Inflammatory macrophage (primary cell): ENCODE measurements at places on chromosomes 1 and 21.

DNA sequence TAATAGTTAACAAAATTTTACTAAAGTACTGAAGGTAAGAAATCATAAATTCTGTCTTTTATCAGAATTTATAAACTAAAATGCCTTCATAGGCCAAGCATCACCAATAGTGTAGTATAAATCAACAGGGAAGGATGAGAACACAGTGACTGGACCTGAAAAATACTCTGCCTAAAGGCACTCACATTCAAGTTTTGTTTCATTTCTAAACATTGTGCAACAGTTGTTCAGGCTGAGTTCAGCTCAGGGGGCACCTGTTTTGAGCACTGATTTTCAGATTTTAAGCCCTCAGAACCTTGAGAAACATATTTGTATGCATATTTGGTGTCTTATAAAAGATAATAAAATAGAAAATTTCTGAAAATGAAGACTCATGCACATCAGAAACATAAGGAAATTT is 12.4 kb downstream of the ACBD6 start:
- DNase-seq: no peak

DNA sequence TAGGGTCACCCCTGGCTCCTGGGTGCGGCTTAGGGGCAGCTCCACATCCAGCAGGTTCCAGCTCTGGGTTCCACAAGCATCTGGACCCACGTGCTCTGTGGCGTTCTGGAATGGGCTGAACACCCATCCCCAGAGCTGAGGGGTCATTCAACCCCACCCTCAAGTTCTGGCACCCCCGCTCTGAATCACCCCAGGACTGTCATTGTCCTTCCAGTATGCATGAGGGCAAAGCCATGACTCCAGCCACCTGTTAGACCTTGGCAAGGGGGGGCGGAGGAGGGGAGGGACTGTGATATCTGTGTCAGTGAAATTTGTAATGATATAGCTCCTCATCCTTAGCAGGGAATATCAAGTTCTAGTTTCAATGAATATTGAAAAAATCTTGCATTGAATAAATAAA is 12.3 kb downstream of the INSRR start:
- no peak for DNase-seq

DNA sequence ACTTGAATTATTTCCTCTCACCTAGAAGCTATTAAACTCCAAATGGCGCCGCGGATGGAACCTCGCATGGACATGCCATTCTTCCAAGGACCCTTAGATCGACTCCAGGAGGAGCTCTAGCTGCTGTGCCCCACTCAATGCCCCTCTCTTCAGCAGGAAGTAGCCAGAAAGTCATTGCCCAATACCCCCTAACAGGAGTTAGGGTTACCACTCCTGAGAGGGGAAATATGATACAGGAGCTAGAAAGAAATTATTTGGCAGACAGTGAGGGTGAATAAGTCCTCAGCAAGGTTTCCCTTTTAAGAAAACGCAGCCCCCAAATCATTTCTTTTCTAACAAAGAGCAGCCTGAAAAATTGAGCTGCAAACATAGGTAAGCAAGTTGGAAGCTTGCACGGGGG is 28.6 kb downstream of the TFB2M start:
- no peak for DNase-seq

DNA sequence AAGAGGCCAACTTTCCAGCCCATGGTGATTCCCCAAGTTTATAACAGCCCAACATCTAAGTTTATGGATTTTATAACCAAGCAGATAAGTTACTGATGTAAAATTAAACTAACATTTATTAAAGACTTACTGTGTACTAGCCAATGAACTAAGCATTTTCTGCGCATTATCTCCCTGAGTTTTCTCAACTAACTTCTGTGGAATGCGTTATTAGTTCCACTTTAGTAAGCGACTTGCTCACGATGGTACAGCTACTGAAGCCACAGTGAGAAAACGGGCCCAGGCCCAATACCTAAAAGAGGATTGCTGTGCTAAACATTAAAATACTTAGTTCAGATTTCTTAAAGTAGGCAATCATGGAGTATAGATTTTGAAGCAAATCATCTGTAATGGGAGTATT is 61.0 kb downstream of the ZBTB18 start:
- no peak for DNase-seq

GRCh38 chr21:38272215-38272614 is 15.4 kb downstream of the KCNJ15 start:
- no peak for DNase-seq

DNA sequence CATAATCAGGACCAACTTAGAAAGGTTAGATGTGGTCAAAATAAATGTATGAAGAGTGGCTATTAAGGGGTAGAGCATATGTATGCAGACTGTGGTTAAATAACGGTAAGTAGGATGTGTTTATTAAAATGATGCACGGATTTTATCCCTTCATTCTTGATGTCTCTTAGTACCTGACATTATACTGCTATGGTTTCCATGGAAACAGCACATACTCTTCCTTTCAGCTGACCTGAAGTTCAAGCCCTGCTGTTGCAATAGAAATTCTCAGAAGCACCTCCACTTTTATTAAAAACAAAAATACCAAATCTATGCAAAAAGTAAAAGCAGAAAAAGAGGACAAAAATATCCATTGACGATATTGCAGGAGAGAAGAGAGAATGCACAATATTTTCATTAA is 381.4 kb downstream of the RWDD3 start:
- no peak for DNase-seq

DNA sequence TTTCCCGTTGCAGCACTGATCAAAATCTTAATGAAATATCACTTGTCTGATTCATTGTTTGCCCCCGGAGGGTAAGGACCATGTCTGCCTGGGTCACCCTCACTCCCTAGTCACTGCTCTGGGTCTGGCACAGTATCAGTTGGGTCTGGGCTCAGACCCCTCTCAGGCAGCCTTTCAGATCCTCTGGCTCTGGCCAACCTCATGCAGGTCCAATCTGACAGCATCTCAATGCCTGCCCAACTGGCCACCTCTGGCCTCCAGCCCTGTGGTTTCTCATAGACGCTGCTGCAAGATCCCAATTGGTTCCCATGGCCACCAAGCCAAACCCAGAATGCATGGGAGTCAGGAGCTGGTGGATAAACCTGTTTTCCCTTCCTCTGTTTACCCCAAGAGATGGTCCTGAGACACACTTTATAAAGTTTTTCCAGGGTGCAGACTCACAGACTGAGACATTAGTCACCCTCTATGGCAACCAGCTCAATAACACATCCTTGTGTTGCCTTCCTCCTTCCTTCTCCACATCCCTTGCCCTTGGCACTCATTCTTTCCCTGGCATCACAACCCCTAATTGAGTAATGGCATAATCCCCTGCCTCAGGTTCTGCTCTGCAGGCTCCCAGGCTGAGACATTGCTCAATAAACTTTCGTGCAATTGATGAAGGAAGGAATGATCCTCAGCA is 199.2 kb downstream of the GRIK3 start:
- no peak for DNase-seq

DNA sequence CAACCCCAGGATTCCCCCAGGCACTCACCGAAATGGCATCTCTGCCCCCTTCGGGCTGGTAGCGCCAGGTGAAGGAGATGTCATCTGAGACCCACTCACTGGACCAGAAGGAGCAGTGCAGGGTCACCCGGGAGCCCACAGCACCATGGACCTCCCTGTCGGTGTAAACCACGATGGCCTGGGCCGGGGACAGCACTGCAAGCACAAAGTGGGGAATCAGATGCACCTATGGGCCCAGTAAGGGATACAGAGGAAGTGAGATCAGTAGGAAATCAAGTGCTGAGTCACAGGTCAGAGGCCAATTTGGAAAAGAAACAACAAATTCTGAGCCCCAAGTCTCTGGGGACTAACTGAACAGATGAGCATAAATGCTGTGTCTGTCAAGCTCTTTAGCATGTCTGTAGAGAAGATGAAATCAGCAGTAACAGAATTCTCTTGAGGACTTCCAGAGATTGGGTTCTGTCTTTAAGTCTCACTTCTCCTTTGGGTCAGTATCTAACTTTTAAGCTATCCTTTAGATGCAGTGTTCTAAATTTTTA is 2.5 kb downstream of the MPZ start:
- DNase-seq: peak; percentile 40

- no peak for DNase-seq
Measured at GRCh38 chr1:215376544-215377264, 190.4 kb upstream of the KCTD3 start.

DNA sequence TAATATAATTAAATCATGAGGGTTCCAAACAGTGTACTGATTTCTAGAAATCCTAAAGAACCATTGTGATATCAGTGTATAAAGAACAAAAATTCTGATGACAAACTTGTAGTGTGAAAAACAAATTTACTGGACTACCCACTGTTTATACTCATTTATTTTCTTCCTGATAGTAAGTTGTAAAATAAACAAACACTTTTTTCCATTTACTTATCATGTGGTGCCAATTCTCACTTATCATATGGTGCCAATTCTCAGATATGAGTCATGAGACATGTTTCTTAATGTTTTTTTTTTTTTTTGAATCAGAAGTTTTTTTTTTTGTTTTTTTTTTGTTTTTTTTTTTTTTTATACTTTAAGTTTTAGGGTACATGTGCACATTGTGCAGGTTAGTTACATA is 137.7 kb downstream of the LEPR start:
- DNase-seq: no peak

DNA sequence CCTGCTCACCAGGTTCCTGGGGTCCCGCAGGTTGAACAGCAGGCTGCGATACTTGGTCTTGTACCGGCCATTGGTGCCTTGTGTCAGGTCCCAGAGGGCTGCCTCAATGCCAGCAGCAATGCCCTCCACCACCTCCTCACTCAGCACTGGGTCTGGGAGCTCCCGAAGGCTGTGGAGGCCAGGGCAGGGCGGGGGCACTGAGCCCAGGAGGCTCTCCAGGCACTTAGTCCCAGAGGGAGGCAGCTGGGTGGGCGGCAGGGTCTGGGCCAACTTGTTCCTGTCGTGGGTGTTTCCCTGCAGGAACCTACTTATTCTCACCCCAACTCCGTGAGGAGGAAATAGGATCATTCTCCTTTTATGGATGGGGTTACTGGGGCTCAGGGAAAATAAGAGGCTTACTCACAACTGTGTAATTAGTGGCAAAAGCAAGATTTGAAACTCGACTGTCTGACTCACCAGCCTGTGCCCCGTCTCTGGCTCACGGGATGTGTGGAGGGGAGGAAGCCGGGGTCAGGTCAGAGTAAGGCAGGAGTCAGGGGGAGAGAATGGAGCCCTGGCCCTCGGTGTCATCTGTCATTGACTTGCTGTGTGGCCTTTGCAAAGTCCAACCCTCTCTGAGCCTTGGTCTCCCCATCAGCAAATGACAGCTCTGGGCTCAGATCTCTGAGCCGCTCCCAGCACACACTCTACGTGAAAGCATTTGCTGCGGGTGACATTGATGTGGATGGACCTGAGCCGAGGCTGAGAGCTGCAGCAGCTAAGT is 17.2 kb downstream of the SPOCD1 start:
- DNase-seq: peak; percentile 94

GRCh38 chr1:84719543-84720217 is 29.4 kb upstream of the SSX2IP start:
- DNase-seq: no peak

DNA sequence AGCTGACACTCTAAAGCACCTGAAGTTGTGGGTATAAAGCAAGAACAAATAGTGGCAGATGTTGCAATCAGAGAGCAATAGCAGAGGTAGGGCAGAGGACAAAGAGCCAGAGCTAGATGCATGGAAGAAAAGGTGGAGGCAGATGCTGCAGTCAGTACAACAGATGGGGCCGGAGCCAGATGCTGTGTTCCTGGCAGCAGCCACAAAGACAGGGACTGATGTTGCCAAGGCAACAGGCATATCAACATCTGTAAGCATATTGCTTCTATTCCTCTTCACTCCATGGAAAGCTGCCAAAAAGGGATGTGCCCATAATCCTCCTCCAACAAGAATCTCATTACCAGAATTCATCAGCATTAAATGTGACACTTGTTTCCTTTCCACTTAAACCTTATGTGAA is 108.0 kb downstream of the TNNI3K start:
- DNase-seq: no peak

GRCh38 chr1:232662910-232663309 is 33.0 kb upstream of the SIPA1L2 start:
- DNase-seq: no peak

- no peak for DNase-seq
Measured at GRCh38 chr1:206873603-206874188, 8.3 kb downstream of the IL20 start.

DNA sequence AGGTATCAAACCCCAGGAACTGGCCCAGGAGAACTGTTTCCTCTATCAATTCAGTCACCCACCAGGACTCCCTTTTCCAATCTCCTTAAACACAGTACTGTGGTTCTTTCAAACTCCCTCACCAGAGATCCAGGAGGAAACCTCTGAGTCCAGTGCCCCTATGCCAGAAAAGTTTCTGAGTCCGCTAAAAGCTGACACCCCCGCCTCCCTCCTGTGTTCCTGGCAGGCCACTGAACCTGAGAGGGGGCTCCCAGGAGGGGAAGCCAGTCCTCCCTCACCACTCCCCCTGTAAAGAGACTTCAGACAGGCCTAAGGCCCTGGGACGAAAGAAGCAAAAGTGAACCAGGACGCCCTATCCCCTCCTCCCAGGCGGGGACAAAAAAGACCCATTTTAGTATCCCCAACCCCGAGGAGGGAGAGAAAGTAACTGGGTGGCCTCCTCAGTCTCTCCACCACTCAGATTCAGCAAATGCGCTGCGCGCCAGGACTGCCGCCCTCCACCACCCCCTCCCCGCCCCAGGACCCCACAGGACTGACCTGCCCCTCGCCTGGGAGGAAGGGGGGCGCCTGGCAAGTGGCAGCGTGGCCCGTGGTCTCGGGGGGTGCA is 624 bp downstream of the SLC41A1 start:
- DNase-seq: no peak

DNA sequence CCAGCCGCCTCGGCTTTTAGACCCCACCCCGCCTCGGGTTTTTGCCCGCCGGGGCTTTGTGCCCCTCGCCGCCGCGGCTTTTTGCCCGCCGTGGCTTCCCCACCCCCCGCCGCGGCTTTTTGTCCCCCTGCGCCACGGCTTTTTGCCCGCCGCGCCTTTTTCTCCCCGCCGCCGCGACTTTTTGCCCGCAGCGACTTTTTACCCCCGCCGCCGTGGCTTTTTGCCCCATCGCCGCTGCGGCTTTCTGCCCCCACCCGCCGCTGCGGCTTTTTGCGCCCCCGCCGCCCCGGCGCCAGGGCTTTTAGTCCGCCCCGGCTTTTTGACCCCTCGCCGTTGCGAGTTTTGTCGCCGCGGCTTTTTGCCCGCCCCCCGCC is 474.4 kb downstream of the FAM72C start:
- no peak for DNase-seq

- DNase-seq: no peak
Measured at GRCh38 chr1:2290171-2290578, 62.1 kb downstream of the SKI start.

- peak; percentile 43 for DNase-seq
Measured at GRCh38 chr1:54355931-54356679, 50.1 kb downstream of the SSBP3 start.

DNA sequence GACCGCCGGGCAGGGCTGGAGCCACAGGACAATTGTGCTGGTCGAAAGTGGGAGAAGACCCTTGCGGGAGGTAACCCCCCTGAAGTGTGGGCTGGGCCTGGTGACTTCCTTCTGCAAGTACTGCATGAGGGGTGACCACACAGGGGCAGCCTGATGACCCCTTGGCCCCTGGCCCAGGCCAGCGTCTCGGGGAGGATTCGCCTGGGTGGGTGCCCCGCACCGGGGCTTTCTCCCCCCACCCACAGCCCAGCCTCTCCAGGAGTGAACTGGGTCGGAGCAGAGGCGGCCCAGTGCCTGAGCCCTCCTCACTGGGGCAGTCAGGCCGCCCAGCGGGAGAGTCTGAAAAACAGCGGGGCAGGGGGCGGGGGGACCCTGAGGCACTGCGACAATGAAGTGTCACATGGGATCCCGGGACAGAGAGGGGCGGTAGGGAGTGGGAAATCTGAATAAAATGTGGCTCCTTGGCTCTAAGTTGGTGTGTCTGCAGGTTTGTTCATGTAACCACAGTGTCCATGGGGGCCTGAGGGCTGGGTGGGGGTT is 1.6 kb upstream of the DNMT3L start:
- DNase-seq: no peak
